Natural killer cell treated with Interleukin-12 subunit alpha and Interleukin-12 subunit beta and Interleukin-15 and Interleukin-18, amount 100 ng/mL, for 72 hours (primary cell): ENCODE measurements at places on chromosomes 2 and 18. TPM values are rescaled to one million over a fixed set of nuclear protein-coding genes. Genes with fewer than 3 reads are reported as not detected.

The TUBA4B gene
- total RNA-seq = not detected

The CACNB4 gene
- 0.40 TPM for total RNA-seq

DNA sequence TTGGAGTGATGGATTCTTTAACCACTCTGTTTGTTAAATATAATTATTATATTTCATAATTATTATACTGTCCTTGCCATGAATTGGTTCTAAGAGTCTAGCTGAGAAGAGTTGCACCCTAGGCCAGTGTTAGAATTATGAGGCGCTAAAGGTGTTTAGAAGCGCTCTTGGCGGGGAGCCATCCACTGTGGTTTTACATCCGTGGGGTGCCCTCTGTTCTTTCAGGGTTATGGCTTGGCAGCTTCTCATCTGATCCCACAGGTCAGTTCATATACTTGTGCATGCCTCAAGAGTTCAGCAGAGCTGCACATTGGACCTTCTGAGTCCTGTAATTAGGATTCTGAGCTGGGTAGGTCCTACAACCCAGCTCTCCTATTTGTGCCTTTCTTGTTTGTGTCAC, 9.1 kb downstream of the ASAP2 start:
- no peak for DNase-seq
- H3K4me1 ChIP-seq = peaks cover 4% of the 10 kb centered on the region
- no peak overlapping the region for H3K27ac ChIP-seq
- H3K36me3 ChIP-seq = no peaks in the 10 kb centered on the region

DNA sequence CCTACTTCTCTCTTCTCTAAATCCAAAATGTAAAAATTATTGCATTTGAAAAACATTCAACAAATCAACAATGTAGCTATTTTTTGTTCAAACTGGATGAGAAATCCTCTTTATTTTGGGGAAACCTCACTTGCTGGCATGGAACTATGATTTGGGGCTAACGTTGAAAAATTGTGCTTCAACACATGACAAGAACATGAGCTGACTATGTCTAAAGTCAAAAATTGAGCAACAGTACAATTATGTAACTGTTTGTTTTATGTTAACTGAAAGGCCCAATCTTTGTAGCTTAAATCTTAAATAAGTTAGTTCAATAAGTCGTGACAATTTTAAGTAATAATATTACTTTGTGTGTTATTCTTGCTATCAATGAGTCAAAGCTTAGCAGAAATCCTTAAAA, 67.3 kb downstream of the TMEFF2 start:
- H3K27ac ChIP-seq = no peak overlapping the region
- no peak for DNase-seq
- H3K27me3 ChIP-seq = peaks cover 9% of the 10 kb centered on the region
- no peak overlapping the region for H3K4me3 ChIP-seq
- H3K4me1 ChIP-seq = no peaks in the 10 kb centered on the region

- H3K27ac ChIP-seq = peak overlapping the region; percentile 89
- peaks cover 43% of the 10 kb centered on the region for H3K36me3 ChIP-seq
- peak overlapping the region; percentile 76 for H3K4me3 ChIP-seq
- no peak for DNase-seq
- no peaks in the 10 kb centered on the region for H3K27me3 ChIP-seq
- H3K4me1 ChIP-seq = peaks cover 41% of the 10 kb centered on the region
These were observed 70.2 kb upstream of the ITM2C start for GRCh38 chr2:230794497-230794896.

- H3K4me1 ChIP-seq = no peaks in the 10 kb centered on the region
- H3K27me3 ChIP-seq = peaks cover 15% of the 10 kb centered on the region
- no peak within 1 kb of the TSS for H3K27ac ChIP-seq
- H3K4me3 ChIP-seq = no peak within 1 kb of the TSS
- no peaks in the 10 kb centered on the region for H3K36me3 ChIP-seq
These were observed at the start of gene SLC38A11 for GRCh38 chr2:164954954-164955701. SLC38A11 (minus strand) TSS chr2:164955525; CDS start chr2:164955247, 278 bp downstream.
